ENCODE measurements at places on chromosomes 5 and 9.
A peak's percentile ranks its signal among the peaks of the same experiment; 100 is the strongest.

GRCh38 chr9:69197687-69198086 is 23.6 kb downstream of the TJP2 start:
- DNase-seq = no peak

DNA sequence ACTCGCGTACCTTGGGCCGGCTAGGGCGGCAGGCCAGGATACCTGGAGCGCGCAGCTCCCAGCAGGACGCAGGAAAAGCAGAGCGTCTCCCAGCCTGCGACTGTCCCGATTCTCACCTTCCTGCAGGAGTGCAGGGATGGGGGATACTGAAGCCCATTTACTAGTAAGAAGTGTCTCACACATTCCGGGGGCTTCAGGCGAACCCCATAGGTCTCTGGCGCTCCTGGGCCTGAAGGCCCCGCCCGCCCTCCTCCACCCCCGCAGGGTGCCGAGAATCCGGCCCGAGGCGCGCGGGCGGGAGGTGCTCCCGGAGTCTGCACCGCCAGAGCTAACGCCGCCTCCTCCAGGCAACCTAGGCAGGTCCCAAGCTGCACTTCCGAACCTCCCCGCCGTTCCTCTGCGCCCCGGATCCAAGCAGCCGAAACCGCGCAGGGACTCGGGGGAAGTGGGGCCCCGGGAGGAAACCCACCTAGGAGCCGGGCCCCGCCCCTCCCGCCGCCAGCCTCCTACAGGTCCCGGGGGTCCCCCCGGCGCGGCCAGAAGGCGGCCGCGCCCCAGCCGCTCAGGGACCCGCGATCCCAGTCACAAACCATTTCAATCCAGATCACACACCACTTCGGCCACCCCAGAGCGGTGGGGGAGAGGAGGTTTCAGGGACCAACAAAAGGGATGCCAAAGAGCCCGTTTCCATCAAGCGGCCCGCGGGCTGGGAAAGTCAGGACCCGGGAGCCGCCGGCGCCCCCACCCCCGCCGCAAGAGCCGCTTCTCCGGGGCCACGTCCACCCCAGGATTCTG is 1.2 kb downstream of the ROR2 start:
- no peak for DNase-seq

GRCh38 chr9:133886563-133887501 is 105.3 kb downstream of the VAV2 start:
- no peak for DNase-seq

GRCh38 chr5:135561266-135561665 is 17.5 kb downstream of the CXCL14 start:
- no peak for DNase-seq

GRCh38 chr9:122078557-122078956 is 14.6 kb downstream of the TTLL11 start:
- no peak for DNase-seq

GRCh38 chr5:61026004-61026403 is 81.0 kb downstream of the NDUFAF2 start:
- DNase-seq = no peak

DNA sequence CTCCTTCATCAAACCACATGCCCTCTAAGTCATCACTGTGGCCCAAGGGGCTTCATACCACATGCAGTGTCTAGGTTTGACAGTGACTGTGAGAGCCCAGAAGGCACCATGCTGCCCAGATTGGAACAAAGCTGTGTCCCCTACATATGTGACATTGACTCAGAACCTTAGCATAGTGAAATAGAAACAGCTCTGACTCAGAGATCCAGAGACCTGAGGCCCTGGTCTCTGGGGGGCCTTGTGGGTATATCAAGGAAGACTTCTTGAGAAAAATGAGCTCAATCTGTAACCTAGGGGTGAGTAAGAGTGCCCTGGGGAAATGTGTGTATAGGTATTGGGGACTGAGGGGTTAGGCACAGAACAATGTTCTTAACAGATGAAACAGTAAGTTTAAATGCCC is 7.1 kb upstream of the ENTREP1 start:
- no peak for DNase-seq

GRCh38 chr5:32406650-32407049 is 37.9 kb downstream of the ZFR start:
- no peak for DNase-seq

GRCh38 chr9:109624896-109625295 is 126.8 kb upstream of the PTPN3 start:
- no peak for DNase-seq

GRCh38 chr5:172638209-172638768 is 2.8 kb upstream of the NEURL1B start:
- no peak for DNase-seq

- no peak for DNase-seq
These were observed 465.2 kb upstream of the RGMB start for GRCh38 chr5:98308231-98308630.

DNA sequence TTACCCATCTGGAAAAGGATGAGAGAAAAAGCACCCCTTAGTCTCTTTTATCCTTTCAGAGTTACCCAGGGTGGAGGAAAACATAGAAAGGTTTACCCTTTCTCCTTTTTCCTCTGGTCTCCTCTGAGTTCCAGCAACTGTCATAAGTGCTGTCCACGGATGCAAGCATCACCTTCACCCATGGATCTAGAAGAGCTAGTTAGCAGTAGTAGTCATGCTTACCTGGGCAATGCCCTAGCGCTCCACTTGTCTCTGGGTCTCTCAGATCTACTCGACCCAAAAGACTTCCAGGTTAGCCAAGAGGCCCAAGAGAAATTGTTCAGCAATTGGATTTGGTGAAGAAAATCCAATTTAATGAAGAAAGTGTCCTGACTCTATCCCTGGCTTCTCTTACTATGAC is 656.2 kb upstream of the PTPRD start:
- no peak for DNase-seq

- DNase-seq = peak; percentile 16
These were observed 81.6 kb upstream of the BOD1 start for GRCh38 chr5:173697931-173698579.

DNA sequence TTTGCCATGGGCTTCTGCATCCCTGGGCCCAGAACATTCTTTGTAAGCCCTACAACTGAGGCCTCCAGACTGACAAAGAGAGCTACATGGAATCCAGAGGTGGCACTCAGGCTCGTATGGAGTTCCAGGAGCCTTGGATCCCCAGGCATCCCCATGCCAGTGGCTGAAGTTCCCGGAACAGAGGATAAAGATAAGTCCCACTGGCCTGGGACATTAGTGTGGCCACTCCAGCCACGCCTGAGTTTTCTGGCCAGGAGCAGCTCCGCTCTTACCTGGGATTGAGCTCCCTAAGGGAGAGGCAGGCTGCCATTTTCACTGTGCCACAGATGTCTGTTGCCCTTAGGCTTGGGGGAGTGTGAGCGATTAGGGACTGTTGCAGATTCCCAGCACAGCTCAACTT is 656.3 kb upstream of the FAM174A start:
- DNase-seq = no peak

DNA sequence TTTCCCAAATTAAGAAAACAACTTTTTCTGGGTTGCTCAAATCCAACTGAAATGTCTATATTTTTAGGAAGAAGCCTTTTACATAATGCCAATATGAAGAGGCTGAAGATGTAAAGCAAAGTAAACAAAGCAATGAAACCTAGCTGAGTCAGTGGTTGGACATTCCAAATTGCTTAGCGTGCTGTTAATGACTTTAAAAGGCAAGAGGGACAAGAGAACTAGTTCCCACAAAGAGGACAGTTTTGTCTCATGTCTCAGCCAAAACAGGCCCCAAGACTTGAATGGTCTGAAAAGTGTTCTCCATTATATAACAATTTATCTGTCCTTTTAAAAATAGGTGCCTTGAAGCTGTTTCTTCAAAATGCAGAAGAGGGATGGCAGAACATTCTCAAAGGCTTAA is 407.0 kb downstream of the ENC1 start:
- no peak for DNase-seq

DNA sequence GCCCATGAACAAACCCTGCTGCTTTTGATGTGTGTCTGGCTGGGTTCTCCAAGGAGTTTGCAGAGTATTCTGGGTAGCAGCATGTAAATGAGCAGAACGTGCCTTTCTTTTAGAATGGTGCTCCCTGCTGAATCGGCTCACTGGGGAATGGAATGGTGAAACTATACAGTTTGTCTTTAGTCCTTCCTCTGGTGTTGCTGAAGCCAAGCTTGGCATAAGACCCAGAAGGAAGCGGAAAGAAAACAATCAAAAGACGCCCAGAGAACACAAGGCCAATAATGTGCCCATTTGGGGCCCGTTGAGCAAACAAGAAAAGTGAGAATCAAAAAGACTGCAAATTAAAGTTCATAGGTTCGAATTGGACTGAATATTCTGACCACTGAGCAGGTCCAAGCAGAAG is 60.1 kb downstream of the MVB12B start:
- no peak for DNase-seq

- DNase-seq = no peak
These were observed 40.0 kb upstream of the ABL1 start for GRCh38 chr9:130794923-130795495.

- no peak for DNase-seq
These were observed 143.1 kb upstream of the NR4A3 start for GRCh38 chr9:99678566-99678965.

DNA sequence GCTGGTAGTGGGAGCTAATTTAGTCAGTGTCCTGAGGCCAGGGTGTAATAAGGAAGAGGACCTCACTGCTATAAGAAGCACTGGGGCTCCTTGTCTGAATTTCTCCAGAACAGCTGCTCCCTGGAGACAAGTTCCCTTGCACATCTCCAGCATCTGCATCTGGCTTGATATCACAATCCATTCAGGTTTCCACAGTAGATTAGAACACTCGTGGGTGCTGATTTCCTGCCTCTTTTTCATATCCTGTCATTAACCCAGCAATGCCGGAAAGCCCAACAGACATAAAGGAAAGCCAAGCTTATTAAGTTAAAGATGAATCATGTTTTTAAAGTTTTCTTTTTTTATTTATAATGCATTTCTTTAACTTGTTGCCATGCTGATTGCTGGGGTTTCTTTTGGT is 232.3 kb upstream of the WWC1 start:
- DNase-seq = no peak

- DNase-seq = no peak
These were observed 14.6 kb downstream of the MRPL36 start for GRCh38 chr5:1785062-1785461.

DNA sequence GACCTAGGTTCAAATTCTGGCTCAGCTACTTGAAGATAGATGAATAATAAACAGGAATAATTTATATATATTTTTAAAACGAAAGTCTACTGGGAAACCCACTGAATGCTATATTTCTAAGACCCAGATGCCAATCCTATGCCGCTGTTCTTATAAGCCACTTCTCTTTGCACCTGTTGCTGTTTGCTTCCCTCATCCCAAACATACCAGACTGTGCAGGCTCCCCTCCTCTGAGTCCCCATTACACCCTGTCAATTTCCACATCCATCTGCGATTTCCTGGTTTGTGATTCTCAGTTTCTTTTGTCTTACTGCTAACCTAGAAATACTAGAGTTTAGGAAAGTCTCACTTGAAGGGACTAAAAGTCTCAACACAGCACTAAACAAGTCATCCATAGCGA is 92.8 kb upstream of the CAST start:
- DNase-seq = no peak

GRCh38 chr5:138647261-138647788 is 72.1 kb upstream of the HSPA9 start:
- no peak for DNase-seq

- DNase-seq = no peak
These were observed 8.9 kb downstream of the PHF2 start for GRCh38 chr9:93585259-93585658.

- no peak for DNase-seq
These were observed 71.5 kb downstream of the INVS start for GRCh38 chr9:100170556-100170955.

Measured in NCI-H187 (cell line).